ENCODE measurements at places on chromosomes 6 and 20.

DNA sequence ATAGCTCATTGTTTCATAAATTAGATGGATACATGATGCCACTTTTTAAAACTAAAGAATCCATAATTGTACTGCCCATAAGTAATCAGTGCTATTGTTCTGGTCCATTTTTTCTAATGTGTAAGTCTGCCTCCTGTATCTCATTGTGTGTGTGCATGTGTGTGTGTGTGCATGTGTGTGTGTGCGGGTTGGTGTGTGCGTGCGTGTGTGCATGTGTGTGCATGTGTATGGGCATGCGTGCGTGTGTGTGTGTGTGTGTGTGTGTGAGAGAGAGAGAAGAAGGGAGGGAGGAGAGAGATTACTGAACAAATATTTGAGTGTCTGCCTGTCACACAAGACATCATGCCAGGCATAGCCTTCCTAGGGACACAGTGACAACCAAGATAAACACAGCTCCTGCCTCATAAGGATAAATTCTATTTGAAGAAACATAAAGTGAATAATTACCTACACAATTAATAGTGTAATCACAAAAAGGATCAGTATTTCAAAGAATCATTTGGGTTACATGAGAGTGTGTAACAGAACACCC lies 33.2 kb upstream of the RPS6KA2 start:
- no peak for DNase-seq

DNA sequence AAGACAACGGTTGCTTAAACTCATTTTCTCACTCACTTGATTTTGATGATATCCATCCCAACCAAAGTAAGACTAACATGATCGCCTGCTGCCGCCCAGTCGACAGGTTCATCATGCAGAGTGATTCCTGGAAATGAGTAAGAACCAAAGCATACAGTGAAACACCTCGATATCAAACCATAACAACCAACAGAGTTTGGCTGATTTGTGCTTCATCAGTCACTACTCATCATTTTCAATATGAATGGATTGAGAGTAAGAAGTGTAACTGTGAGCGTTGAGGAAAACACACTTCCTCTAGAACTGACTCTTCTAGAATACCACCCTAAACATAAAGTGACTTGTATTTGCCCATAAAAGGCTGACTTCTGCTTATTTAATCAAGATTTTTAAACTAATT lies 29.2 kb upstream of the ALDH8A1 start:
- DNase-seq = peak; percentile 15

DNA sequence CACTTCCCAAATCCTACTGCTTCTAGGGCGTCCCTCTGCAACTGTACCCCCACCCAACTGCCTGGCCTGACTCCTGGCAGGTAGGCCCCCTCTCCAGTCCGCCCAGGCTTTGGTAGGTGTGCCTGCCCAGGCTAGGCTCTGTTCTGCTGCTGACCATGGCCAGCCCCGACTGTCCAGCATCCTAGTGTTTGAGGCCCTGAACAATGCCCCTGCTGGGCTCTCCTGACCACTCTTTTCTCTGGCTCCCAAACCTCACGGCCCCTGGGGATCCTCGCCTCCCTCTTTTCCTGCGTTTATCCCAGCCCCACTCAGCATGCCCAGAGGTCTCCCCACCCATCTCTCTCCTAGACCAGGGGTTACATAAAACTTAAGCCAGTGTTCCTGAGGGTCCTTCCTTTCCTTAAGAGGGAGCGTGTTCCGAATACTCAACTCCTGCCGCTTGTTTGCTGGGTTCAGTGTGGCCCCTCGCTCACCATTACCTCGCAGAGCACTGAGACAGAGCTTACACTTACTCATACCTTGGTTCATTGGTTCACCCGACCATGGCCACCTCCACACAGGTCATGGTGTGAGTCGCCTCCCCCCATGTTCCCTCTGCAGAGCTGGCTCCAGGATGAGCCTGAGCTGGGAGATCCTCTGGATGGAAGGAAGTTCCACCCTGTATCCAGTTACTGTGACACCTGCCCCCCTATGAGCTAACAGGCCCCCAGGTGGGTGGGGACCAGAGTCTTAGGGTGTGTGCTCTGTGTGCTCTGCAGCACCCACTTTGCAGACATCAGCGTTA lies 21.0 kb upstream of the MYT1 start:
- no peak for DNase-seq

- no peak for DNase-seq
Observed at GRCh38 chr6:42135722-42136121, 6.7 kb downstream of the C6orf132 start.

DNA sequence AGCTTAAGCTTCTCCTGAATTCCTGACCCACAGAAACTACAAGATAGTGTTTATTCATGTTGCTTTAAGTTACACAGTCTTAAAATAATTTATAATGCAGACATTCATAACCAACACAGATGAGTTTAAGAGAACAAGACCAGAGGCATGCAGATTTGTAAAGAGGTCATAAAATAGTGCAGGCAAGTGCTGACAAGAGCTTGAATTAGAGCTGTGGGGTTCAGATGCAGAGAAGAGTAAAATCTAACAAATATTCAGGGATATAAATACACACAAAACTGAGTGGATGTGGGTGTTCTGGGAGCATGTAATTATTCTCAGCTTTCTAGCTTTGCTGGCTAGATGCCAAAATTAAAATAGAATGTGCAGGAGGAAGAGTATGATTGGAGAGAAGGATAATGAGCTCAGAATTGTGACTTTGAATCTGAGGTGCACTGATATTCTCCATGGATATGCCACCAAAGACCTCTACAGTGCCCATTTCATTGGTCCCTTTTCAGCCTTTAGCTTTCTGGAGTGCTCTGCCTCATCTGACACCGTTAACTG lies 291.9 kb upstream of the SGK1 start:
- no peak for DNase-seq

DNA sequence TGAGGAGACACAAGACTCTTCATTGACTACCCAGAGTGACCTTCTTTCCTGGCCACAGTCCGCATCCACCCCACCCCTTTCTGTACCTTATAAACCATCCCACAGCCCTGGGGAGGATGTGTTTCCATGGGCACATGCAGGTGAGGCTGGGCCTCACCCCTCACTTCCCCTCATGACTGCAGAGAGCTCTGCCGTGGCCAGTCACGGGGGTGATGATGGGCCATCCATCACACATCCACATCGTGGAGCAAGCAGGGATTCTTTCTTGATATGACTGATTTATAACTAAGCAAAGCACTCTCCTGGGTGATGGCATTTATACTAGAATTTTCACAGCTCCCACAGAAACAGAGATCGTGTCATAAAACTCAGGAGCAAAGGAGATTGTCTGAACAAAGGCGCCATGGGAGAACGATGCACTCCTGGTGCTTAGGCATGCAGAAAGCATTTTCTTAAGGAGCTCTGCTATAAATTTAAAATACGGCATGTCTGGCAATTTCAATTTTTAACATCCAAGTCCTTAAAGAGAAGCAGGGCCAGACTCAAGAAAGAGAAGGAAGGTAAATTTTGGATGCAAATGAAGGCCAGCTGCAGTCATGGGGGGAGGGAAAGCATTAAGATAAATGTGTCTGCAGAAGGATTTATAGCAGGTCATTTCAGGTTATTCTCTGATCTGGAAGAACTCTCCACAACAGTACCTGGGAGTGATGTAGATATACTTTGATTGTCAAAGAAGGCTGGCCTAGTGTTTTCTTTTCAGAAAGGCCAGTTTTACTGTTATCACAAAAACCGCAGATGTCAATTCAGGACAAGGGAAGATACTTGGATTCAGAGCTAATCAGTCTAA lies 777.0 kb downstream of the C6orf118 start:
- DNase-seq = no peak

- no peak for DNase-seq
Observed at GRCh38 chr20:58073945-58074856, 154.3 kb downstream of the ANKRD60 start.

DNA sequence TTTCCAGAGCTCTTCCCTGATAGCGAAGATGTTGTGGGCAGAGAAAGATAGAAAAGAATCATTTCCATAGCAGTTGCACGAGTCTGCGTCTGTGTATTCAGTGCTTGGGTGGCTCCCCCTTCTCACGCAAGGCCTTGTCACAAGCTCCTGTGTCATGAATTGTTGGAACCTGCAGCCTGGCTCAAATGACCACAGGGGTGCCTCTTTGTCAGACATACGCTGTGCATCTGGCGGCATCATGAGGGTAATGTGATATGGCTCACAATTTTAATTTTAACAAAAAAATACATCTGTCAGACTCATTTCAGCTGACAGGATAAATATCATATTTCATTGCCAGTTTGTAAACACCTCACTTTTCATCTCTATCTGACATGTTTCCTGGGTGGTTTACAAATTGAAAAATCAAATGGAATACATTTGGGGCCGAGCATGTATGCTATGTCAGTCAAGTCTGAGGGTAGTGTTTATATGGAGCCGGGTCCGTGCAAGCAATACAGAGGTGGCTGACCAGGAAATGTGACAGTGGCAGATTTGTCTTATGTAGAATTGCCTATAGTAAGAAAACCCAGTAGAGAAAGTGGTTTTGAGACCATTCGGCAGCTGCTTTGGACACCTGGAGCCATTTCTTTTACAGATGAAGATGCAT lies 90.9 kb downstream of the CAP2 start:
- no peak for DNase-seq

DNA sequence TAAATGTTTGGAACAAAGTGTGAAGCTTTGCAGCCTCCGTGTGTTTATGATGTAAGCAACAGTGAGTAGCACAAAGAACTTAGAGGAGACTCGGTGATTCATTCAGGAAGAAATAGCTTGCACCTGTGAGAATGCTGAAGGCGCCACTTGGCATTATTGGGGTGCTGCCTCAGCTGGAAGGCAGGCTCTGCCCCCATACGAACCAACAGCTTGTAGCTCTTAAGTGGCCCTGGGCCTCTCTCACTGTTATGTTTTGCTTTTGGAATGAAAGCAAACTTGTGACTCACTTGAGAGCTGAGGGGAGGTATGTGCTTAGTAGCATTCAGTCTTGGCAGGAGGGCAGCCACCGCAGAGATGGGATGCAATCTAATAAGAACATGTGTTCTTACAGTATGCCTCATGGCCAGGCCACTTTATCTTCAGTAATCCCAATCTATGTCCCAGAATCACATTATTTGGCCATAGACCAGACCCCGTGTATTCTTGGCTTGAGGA lies 310.7 kb downstream of the EYA4 start:
- no peak for DNase-seq

DNA sequence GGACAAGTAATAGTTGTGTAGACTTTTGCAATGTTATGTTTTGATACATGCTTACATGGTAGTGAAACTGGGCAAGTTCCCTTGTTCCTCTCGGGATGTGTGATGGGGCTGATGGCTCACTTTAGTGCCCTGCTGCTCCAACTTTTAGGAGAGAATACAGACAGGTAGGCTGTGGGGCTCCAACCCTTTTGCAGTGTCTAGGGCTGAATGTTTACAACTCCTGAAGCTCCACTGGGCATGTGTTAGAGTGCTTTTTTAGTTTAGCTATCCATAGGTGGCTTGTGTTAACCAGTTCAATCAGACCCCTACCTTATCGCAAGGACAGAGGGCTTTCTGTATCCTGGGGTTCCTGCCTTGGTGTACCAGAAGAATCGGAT lies 33.8 kb downstream of the SERPINB6 start:
- no peak for DNase-seq

DNA sequence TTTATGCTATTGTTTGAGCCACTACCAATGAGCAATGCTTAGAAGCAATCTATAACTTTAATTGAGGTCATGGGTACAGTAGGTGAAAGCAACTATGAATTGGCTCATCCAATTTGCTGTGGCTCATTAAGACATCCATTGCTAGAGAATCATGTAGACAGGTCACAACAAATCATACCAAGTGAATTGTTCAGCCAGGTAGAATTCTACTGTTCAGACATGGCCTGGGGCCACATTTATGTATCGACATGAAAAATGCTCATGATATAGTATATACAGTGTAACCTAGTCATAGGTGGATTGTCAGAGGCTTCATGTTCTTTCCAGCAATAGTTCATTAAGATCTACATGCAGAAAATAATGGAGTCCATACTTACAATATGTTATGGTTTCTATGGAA lies 633.7 kb upstream of the EYS start:
- no peak for DNase-seq

DNA sequence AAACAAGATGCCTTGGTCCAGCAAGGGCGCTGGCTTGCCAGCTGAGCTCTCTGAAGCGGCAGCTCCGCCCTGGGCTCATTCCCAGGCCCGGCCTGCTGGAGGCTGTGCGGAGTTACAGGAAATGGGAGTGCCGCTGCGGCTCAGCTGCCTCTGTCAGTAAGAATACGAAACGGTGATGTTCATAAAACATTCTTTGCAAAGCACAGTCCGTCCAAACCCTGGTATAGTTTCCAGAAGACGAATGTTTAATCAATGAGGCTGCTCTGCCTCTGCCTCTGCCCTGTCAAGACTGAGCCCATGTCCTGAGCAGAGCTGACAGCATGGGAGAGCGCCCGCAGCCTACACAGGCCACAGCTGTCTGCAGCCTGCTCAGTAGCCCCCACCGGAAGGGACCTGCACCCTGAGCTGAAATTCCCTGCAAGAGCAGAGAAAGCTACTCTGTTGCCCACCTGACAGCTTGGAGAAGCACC lies 153.3 kb upstream of the SNX9 start:
- no peak for DNase-seq

DNA sequence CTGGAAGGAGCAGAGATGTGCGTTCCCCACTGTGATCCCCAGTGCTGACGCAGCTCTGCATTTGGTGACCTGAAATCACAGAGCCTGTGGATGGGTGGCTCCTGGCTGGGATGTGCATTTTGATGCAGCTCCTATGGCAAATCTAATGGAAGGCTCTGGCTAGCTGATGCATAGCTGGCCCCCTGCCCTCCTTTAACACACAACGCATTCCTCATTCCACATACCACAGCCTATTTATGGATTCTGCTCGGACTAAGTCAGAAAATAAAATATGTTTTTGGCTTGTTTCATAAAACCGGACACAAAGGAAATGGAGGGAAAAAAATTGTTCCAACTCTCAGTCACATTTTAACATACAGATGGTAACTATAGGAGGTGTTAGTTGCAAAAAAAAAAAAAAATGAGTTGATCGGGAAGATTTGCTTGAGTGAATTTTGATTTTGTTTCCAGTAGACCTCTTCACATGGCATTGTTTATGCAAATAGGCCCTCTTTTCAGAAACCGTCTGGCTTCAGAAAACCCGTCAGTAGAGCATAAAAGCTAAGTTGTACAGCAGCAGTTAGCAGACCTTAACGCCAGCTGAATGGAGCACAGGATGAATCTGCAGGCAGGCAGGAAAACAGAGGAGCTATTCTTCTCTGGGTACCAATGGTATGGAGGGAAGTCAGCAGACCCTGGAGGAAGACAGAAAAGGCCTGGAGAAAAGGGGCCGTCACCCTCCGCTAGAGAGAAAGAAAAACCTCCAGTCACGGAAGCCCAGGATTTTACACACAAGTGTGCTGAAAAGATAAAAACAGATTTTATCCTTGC lies 215.4 kb downstream of the HDGFL1 start:
- no peak for DNase-seq

DNA sequence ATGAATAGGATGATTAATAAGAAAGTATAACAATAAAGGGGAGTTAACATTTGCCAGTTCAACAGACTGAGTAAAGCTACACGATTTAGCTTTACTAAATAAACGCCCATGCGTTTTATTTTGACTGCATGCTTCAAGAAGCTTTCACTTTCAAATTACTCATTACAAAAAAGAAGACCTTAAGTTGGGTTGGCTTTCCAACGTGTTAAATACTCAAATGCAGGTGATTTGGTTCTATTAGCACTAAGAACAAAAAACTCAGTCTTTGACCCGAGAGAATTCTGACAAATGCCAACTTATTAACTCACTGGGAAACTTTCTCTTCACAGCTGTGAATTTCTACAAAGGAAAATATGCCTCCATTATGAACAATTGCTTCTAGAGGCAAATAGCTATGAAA lies 24.8 kb downstream of the RNF146 start:
- DNase-seq = no peak
